ENCODE measurements at places on chromosomes 3 and 15. TPM values are rescaled to one million over a fixed set of nuclear protein-coding genes. Genes with fewer than 3 reads are reported as not detected.

DNA sequence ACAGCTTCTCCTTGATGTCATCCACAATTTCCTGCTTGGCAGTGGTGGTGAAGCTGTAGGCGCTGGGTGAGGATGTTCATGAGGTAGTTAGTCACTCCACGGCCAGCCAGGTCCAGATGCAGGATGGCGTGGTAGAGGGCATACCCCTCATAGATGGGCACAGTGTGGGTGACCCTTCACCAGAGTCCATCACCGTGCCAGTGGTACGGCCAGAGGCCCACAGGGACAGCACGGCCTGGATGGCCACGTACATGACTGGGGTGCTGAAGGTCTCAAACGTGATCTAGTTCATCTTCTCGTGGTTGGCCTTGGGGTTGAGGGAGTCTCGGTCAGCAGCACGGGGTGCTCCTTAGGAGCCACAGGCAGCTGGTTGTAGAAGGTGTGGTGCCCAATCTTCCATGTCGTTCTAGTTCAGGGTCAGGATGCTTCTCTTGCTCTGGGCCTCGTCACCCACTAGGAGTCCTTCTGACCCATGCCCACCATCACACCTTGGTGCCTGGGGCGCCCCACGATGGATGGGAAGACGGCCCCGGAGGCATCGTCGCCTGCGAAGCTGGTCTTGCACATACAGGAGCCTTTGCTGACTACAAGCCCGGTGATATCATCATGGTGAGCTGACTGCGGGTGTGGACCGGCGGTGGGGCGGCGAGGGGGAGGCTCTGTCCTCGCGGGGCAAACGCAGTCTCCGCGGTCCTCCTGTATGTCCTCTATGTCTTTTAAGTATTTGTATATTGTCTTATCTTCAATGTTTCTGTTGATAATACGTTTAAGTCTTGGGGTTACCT lies 1119.0 kb downstream of the NAALADL2 start:
- H3K4me3 ChIP-seq: no peak overlapping the region
- no peaks in the 10 kb centered on the region for H3K4me1 ChIP-seq
- no peak overlapping the region for H3K27ac ChIP-seq
- H3K36me3 ChIP-seq: peaks cover 9% of the 10 kb centered on the region
- no peak for DNase-seq

Gene FGF7
- total RNA-seq: 0.11 TPM

Gene RPL22L1
- total RNA-seq: 169 TPM

- no peak overlapping the region for H3K27ac ChIP-seq
- no peaks in the 10 kb centered on the region for H3K27me3 ChIP-seq
- peaks cover 85% of the 10 kb centered on the region for H3K4me1 ChIP-seq
- no peaks in the 10 kb centered on the region for H3K36me3 ChIP-seq
Observed at GRCh38 chr3:114155370-114155821, 23.5 kb downstream of the DRD3 start.

Gene C2CD4A
- 0.32 TPM for total RNA-seq

DNA sequence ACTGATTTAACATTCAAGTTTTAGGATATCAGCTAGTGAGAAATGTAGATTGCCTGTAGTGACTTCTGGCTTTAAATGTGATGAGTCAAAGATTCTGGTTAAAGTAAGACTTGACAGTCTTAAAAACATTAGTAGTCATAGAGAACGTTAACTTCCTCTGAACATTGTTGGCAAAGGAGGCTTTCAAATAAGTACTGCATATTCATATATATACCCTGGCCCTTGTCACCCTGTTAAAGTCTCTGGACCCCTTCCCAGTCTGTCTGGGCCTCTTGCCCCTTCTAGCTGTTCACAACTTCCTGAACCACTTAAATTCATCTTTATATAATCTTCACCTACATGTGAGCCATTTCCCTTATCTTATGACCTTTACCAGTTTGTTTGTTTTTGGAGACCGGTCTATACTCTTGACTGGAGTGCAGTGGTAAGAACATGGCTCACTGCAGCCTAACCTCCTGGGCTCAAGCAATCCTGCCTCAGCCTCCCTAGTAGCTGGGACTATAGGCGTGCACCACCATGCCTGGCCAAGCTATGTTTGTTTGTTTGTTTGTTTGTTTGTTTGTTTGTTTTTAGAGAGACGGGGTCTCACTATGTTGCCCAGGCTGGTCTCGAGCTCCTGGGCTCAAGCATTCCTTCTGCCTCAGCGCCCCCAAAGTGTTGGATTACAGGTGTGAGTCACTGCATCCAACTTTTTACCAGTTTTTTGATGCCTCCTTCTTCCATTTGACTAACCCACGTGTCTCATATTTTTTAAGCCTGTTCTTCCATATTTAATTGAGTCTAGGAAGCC lies 64.4 kb upstream of the CRTC3 start:
- no peak overlapping the region for H3K4me3 ChIP-seq
- 0 out of 2 replicates have a peak, but pooled peaks cover 4% of the 10 kb centered on the region for H3K4me1 ChIP-seq
- no peak for DNase-seq
- H3K27ac ChIP-seq: no peak overlapping the region

DNA sequence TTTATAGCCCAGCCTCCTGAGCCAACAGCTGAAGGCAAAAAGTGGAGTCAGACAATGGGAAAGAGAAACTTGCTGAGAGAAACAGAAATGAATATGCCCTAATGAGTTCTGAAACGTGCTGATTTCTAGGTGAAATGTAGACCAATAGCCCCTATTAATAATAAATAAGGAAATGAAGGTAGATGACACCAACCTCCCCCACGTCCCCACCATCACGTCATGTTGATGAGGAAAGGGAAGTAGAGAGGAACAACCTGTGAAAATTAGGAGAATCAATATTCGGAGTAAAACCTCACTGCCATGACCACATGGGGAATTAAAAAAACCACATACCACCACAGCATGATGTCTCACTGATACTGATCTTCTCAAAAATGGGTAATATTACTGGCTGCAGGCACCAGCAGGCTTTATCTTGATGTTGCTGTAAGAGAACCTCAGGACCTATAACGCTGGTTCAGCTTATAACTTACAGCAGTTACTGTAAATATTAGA lies 64.0 kb downstream of the KAT2B start:
- H3K27me3 ChIP-seq: no peaks in the 10 kb centered on the region
- no peak overlapping the region for H3K4me3 ChIP-seq

DNA sequence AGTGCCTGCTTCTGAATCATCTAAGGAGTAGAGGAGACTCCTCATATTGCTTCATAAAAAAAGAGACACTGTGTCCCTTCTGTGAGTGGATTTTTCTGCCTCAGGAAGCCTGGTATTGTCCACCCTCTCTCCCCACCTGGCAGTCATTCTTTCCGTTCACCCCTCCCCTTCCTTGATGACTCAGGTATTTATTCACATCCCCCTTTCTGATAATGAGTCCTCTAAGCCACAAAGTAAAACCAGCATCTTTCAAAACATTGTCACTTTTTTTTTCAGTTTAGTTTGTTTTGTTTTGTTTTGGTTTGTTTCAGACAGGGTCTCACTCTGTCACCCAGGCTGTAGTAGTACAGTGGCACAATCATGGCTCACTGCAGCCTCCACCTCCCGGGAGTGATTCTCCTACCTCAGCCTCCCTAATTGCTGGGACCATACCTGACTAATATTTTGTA lies 65.2 kb upstream of the UBE2E1 start:
- peaks cover 50% of the 10 kb centered on the region for H3K27me3 ChIP-seq
- no peaks in the 10 kb centered on the region for H3K36me3 ChIP-seq
- no peak overlapping the region for H3K4me3 ChIP-seq
- H3K4me1 ChIP-seq: peaks cover 82% of the 10 kb centered on the region

Gene PLIN1
- 0.70 TPM for total RNA-seq

DNA sequence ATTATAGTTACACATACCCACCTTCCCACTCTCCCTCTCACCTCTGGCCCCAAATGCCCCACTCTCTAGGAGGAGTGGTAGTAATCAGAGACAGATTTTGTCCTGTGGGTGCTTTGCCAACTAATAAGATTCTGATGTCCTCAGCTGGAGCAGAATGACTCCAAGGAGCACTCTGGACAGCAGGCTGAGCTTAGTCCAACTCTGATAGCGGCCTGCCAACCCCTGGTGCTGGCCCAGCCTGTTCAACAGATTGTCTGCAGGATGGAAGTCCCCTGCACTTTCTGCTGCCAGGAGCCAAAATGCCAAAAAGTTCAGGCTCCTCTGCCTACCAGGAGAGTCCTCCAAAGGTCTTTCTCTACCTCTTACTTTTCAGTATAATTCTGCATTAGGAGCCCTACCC lies 160.5 kb upstream of the UMPS start:
- H3K27ac ChIP-seq: no peak overlapping the region
- no peak for DNase-seq
- H3K27me3 ChIP-seq: peaks cover 3% of the 10 kb centered on the region
- H3K4me1 ChIP-seq: peaks cover 9% of the 10 kb centered on the region

Data from WTC11 (cell line).